ENCODE measurements at places on chromosomes 11 and 22.

DNA sequence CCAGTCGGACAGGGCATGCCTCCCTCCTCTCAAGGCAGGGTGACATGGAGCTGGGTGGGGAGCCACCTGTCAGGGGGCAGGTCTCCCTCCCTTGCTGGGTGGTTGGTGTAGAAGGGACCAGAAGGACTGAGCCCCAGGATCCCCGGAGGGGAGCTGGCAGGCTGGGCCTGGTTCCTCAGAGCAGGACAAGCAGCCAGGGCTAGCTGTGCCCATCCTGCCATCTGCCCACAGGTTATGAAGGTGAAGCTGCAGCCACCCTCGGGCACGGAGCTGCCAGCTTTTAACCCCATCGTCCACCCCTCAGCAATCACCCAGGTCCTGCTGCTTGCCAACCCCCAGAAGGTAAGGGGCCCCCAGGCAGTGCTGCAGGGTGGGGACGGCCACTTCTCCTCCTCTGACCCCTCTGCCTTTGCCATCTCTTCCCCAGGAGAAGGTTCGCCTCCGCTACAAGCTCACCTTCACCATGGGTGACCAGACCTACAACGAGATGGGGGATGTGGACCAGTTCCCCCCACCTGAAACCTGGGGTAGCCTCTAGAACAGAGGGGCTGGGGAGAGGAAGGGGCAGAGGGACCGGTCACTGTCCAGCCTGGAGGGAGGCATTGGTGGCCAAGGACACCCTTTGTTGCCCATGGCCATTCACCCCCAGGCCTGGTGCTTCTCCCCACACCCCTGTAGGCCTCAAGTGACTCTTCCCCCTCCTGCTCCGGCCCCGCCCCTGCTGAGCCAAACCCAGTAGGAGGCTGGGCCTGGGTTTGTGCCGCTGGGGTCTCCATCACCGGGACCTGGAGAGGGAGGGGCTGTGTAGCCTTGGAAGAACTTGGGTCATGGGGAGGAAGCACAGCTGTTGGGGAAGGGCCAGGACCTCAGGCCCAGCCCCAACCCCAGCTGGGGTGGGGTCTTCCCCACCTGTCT lies 7.0 kb upstream of the SH3BP1 start:
- no peak for DNase-seq

- no peak for DNase-seq
Measured at GRCh38 chr11:45100339-45100738, 46.1 kb upstream of the PRDM11 start.

- peak; percentile 14 for DNase-seq
Measured at GRCh38 chr11:131674051-131674755, 303.8 kb downstream of the NTM start.

DNA sequence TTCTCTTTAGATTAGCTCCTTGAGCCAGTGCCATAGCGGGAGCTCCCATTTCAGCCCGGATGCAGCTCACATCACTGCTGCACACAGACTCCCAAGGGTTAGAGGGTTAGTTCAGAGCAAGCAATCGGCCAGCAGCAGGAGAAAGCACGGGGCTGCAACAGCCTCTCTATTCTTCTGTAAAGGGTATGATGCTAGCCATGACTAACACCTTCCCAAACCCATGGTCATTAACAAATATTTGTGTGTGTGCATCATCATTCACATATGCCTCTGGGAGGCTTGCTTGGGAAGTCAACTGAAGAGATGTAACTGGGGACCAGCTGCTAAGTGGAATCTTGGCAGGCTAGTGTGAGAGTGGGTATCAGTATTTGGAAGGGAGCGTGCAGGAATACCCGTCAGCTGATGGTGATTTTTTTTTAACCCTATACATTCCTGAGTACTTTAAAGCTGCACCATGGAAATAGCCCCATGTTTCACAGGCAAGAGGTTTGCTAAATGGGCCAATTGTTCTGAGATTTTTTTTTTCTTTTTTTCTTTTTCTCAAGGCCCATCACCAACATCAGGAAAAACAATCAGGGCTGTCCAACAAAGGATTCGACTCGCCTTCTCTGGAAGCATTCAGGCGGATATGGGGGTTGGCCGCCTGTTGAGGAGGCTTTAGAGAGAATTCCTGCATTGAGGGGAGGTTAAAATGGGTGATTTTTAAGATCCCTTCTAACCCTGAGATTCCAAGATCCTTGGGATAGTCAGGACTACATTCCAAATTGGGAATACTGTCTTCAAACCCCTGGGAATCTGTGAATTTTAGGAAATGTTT lies 33.2 kb upstream of the CCDC89 start:
- no peak for DNase-seq

- peak; percentile 82 for DNase-seq
Measured at GRCh38 chr22:37079668-37080171, 28.2 kb downstream of the KCTD17 start.

- DNase-seq: no peak
Measured at GRCh38 chr22:45270095-45271020, 14.4 kb upstream of the UPK3A start.

DNA sequence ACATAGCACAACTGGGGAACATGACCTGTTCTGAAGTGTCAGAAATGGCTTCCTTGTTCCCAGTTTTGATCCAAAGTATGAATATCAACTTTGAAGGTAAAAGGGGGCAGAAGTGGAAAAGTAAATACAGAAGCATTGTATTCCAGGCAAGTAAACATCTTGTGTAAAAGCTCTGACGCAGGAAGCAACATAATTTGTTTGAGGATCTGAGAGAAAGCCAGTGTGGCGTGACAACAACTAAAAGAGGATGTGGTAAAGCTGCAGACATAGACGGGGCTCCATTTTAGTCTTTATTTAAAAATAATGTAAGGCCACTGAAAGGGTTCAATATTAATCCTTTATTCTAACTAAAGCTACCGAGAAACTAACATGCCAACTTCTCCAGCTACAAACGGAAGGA lies 310.2 kb downstream of the DLG2 start:
- no peak for DNase-seq

DNA sequence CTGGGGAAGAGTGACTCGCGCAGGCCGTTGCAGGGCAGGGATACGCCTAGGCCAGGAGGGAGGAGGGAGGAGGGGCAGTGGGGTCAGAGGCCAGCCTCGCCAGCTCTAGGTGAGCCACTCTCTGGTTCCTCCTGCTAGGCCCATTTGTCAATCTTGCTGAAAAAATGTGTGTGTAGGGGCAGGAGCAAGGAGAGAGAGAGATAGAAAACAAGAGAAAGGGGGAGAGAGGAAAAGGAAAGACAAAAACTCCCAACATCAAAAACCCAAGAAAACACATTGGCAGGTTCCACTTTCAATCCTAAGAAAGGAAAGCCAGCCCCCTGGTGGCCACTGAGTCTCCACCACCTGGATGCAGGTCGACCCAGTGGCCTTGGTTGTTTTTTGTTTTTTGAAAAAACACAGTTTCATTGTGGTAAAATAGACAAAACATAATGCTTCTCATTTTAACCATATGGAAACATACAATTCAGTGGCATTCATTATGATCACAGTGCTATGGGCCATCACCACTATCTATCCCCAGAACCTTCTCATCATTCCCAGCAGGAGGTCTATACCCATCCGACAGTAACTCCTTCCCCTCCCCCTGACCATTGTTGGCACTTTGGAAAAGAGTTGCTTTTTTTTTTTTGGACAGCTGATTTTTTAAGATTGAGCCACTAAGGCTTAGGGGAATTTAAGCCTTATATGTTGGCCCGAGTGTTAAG lies 10.9 kb downstream of the OMP start:
- DNase-seq: no peak

DNA sequence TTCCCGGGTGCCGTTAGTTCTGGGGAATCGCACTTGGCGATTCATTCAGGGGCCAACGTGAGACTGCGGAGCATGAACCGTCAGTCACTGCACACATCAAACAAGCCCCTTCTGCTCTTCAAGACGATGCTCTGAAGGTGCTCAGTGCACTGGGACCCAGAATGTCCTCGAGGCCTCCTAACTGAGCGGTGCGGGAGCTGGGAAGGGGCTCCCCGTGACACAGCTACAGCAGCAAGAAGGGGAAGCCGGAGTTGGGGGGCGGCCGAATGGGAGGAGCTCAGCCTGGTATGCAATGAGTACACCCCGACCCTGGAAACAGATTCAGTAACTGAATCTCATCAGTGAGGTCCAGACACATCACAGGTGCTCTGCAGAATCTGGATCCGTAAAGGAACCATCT lies 150.8 kb downstream of the SHANK2 start:
- no peak for DNase-seq

GRCh38 chr11:119084663-119085436 lies at the start of gene HMBS:
Gene HMBS (plus strand): TSS chr11:119084881. CDS start chr11:119085034, 153 bp downstream.
- peak; percentile 90 for DNase-seq

GRCh38 chr11:71476031-71476430 lies 23.0 kb downstream of the NADSYN1 start:
- DNase-seq: no peak
